ENCODE measurements at places on chromosomes 3 and 15.

DNA sequence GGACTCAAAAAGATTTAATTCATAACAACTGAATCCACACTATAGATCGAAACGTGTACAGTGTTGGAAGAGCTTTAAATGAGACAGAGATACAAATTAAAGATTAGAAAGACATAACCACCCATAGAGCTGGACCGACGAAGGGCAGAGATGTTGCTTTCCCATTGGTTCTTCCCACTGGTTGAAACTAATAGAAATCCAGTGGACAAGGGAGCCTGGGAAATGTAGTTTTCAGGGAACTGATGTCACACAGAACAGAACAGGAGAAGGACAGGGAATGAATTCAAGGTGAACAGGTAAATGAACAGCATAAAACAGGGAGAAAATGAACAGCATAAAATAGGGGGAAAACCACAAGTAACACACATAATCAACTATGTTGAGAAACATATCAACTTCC lies 328.7 kb downstream of the ZNF621 start:
- DNase-seq: no peak

DNA sequence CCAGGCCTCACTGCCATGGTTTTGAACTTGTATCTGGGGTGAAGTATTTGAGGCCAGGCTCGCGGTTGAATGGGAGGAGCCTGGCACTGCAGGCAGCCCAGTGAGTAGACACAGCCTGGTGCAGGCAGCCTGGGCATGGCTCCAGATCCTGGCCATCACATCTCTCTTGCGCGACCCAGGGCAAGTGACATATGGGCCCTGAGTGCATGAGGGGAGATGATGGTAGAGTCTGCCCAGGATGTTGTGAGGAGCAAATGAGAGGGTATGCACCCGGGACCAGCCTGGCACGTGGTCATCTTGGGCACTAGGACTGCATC lies 103.5 kb downstream of the TBC1D2B start:
- peak; percentile 62 for DNase-seq

- no peak for DNase-seq
These were observed 8.1 kb downstream of the GOLGA6L2 start for GRCh38 chr15:23438816-23439466.

- DNase-seq: no peak
These were observed 130.6 kb upstream of the MEF2A start for GRCh38 chr15:99435113-99435695.

- no peak for DNase-seq
These were observed 83.7 kb upstream of the WDR72 start for GRCh38 chr15:53843166-53843565.

DNA sequence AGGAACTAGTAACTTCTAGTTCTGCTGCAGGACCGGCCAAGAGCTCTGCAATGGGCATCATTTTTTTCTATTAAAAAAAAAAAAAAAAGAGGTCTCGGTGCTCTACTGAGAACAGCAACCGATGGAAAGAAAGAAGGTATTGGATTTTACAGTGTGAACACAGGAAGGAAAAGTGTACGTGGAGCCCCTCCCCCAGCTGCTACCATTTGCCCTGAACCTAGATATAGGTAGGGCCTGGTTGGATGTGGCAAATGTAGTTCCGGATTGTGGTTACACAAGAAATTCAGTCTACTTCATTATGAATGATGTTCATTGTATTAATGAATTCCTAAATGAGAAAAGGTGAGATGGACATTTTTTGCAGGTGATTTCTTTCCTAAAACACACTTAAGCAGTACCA lies 17.9 kb upstream of the PPARG start:
- DNase-seq: no peak
